ENCODE measurements at places on chromosomes 2 and 18. TPM values are rescaled to one million over a fixed set of nuclear protein-coding genes. Genes with fewer than 3 reads are reported as not detected.

Gene SLC38A11
- total RNA-seq = not detected

Gene UGT1A6
- not detected for total RNA-seq

Gene MERTK
- not detected for total RNA-seq

Gene SERPINB12
- total RNA-seq = not detected

Gene RAB31
- 18.6 TPM for total RNA-seq

Gene ITGB6
- total RNA-seq = not detected

Gene ATP6V1C2
- total RNA-seq = 0.18 TPM

Gene DLGAP1
- total RNA-seq = not detected

Gene HOXD3
- total RNA-seq = 1.7 TPM

Gene SOX11
- 0.29 TPM for total RNA-seq

Gene WDCP
- 11.7 TPM for total RNA-seq

Gene REEP1
- total RNA-seq = not detected

Gene FMNL2
- total RNA-seq = 12.7 TPM

Gene TUBA3E
- not detected for total RNA-seq

Gene TMEM247
- total RNA-seq = not detected

Gene GRHL1
- under 0.01 TPM for total RNA-seq

Gene SCYGR4
- total RNA-seq = not detected

Gene IL36G
- not detected for total RNA-seq

Gene DSG4
- not detected for total RNA-seq

Gene TUBA4B
- total RNA-seq = not detected
